ENCODE measurements at places on chromosomes 5 and 9. TPM values are rescaled to one million over a fixed set of nuclear protein-coding genes. Genes with fewer than 3 reads are reported as not detected.
A peak's percentile ranks its signal among the peaks of the same experiment; 100 is the strongest.

The ENTREP1 gene
- not detected for total RNA-seq

The PCDHB2 gene
- total RNA-seq: 0.36 TPM

DNA sequence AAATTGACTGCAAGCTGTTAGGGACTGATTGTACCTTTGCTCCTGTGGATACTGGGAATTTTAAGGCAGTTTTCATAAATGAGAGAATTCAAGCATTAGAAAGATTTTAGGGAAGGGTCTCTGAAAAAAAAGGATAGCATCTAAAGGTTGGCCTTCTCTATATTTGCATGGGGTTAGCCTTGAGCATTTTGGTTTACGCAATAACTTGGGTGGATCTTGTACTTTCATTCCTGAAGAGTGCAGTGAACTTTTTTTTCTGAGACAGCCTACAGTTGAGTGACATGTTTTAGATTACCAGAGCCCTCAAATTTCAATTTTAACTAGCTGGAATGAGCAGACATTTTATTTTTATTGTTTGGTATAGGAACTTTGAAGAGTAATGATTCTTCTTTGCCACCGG, 91.6 kb upstream of the NR3C1 start:
- peaks cover 4% of the 10 kb centered on the region for H3K4me1 ChIP-seq
- no peaks in the 10 kb centered on the region for H3K36me3 ChIP-seq
- no peak overlapping the region for H3K4me3 ChIP-seq
- no peak overlapping the region for H3K27ac ChIP-seq

- H3K4me3 ChIP-seq: no peak overlapping the region
- no peaks in the 10 kb centered on the region for H3K36me3 ChIP-seq
- H3K27ac ChIP-seq: no peak overlapping the region
- H3K27me3 ChIP-seq: peaks cover 3% of the 10 kb centered on the region
- no peak for DNase-seq
Measured at GRCh38 chr5:54876976-54877375, 108.4 kb downstream of the ESM1 start.

DNA sequence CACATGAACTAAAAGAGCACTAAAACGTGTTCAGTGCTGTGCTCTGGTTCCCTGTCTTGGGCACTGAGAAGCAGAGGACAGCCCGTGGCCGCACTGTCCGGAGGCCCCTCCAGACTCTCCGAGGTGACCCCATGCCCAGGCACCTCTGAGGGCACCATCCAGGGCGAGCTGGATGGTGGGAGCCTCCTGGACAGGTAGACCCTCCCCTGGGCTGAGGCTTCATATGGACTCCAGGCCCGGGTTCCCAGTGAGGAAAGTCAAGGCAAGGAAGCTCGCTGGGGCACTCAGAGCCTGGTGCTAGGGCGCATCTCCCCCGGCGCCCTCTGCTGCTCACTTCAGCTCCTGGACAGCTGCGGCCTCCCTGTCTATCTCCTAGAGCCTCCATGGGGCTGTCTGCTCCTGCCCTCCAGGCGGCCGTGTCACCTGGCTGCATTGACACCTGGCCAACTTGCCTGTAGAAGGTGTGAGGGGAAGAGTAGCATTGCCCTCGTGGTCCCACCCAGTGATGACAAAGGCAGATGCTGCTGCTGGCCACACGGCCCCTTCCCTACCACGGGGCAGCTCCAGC, 178.2 kb upstream of the IRX1 start:
- no peaks in the 10 kb centered on the region for H3K27me3 ChIP-seq
- no peaks in the 10 kb centered on the region for H3K36me3 ChIP-seq
- no peaks in the 10 kb centered on the region for H3K4me1 ChIP-seq
- DNase-seq: no peak
- no peak overlapping the region for H3K27ac ChIP-seq

The HTR4 gene
- total RNA-seq: not detected

- H3K27me3 ChIP-seq: peaks cover 7% of the 10 kb centered on the region
- peak; percentile 63 for DNase-seq
- H3K36me3 ChIP-seq: no peaks in the 10 kb centered on the region
- peaks cover 15% of the 10 kb centered on the region for H3K4me1 ChIP-seq
- H3K4me3 ChIP-seq: peak overlapping the region; percentile 62
- H3K27ac ChIP-seq: peak overlapping the region; percentile 94
Measured at GRCh38 chr5:134524272-134524825, 1.1 kb upstream of the JADE2 start.
